T1000 (cell line): ENCODE measurements at places on chromosomes 16 and 17.
A peak's percentile ranks its signal among the peaks of the same experiment; 100 is the strongest.

- DNase-seq: no peak
Measured at GRCh38 chr16:89004209-89004831, 27.3 kb upstream of the CBFA2T3 start.

DNA sequence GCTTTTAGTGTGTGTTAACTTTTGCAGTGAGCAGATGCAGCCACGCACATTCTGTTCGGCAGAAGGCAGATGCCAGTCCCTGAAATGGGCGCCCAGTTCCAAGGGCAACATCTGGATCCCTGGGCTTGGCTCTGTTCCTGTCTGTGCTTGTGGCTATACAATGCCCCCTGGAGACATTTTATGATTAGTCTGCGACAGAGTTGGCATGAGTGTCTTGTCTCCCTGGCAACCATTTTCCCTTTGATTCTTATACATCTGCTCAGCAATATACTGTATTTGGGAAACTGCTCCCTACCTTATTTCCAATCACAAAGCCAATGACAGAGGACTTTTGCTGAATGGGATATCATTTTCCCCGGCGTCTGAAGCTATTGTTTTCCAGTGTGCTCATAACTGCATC is 1629.5 kb upstream of the GOT2 start:
- no peak for DNase-seq

DNA sequence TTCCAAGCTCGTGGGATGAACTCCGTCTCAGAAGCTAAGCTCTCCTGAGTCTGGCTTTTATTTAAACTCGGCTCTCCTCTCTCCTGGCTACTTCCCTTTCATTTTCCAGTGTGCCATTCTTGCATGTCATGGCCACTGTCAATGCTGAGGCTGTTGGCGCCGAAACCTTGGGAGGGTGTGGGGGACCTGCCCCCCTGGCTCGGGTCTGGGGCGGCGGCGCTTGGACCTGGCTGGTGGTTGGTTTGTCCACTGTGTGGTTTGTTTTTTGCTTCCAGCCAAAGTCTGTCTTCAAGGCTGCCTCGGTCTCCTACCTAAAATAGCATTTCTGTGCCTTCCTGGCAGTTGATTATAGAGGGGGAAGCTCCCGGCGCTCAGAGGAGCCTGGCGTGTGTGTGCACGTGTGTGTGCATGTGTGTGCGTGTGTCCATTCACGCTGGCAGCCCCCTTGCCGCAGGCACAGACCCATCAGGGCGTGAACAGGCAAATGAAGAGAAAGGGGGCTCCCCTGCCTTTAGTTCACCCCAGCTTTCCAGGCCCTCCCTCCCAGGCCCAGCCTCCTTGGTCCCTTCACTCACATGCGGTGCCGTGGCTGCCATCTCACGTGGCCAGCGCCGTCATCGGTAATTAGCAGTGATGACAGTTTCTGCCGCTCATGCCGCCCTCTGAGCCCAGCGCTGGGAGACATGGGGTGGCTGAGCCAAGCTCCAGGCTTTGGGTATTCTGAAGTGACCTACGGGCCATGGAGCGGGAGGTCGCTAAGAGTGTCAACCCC is 179.9 kb downstream of the SEC14L1 start:
- DNase-seq: peak; percentile 49

DNA sequence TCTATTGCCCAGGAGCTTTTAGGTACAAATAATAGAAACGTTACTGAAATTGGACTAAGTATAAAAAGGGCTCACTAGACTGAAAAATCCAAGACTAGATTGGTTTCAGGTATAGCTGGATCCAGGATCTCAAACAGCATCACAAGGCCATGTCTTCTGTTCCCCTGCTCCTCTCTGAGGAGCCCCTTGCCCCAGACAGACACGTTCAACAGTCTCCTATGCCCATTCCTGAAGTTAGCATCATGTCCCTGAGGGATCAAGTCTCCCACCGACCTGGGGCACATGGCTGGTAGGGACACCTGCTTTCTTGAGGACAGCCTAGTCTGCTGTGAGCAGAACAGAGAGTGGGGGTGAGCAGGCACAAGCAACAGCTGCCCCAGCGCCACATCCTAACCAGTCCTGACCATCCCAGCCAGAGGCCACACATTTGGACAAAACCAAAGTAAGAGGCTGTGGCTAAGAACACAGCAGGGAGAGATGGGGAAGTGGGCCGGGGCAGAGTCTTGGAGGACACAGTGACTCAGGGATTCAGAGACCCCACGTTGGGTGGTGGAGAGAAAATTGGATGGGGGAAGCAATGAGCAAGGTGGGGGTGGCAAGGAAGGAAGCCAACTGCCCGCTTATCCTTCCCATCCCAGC is 10.5 kb upstream of the MMP2 start:
- no peak for DNase-seq

DNA sequence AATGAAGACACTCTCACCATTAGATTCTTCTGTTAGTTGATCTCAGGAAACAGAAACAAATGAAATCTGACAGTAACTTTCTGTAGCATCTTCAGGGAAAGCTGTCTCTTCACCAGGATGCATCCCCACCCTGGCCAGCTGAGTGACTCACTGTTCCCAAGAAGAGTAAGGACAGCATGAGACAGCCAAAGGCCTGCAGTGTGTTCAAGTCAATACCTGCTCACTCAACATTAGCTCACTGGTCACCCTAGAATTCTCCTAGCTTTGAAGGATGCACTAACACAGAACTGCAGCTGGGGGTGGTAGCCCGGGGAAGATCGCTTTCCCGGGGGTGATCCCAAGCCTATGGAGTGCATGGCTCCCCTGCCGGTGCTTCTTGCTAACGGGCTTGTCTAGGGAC is 28.2 kb upstream of the CLEC18B start:
- DNase-seq: peak; percentile 38

DNA sequence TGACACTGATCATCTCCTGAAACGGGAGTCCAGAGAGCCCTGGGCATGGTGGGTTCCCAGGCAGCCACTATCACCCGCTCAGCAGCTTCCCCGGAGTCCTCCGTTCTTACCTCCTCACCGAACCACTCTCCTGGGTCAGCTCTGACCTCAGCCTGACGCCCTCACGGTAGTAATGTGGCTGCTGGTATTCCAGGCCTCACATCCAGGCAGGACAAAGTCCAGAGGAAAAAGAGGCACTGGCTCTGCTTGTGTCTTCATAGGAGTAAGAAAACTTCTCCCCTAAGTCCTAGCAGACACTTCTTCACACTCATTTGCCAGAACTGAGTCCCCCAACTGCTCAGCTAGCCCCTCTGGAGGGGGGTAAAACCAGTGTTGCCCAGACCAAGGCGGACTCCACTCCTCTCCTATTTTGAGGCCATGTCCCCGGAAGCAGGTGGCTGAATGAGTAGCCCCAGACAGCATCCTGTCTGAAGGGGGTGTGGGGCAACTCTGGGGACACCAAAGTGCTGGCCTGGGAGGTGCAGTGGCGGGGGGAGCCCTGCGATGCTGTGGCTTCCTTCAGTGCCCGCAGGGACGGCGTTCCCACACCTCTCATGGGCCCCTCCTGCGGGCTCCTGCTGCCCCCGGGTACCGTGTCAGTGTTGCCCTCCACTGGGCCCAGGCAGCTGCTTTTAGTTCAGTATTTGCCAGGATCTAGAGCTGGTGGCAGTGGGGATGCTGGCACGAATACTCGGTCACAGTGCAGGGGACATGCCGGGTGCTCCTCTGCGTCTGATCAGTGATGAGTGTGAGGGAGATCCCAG is 5.4 kb downstream of the FSCN2 start:
- no peak for DNase-seq

DNA sequence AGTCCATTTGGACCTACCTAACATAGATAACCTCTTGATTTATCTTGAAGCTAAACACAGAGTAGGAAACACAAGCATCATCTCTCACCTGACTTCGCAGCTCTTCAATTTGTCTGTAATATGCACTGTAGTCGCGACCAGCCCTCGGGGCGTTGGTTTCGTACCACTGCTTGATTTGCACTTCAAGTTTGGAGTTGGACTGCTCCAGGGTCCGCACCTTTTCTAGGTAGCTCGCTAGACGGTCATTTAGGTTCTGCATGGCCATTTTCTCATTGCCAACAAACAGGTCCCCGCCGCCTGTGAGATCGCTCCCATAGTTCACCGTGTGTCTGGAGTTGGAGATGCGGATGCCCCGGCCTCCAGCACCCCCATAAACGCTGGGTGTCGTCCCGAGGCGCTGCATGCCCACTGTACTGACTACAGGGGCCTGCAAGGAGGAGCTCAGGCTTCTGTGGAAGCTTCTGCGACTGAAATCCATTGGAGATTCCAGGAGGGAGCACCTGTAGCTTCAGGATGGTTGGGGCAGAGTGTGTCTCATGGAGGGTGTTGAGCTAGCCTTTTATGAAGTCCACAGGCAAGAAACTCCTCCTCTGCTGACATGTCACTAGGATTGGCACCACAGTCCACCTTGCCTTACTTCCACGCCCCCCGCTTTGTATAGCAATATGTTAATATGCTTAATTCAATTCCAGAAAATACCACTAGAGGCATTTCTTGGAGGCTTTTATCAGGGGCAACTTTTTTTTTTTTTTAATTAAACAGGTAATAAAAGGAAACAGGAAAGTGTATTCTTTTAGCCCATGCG is at the start of gene KRT20:
TSS of gene KRT20 (minus strand) at position 535 of the 805 bp plus-strand sequence. CDS start at position 478, 57 bp downstream.
- no peak for DNase-seq

DNA sequence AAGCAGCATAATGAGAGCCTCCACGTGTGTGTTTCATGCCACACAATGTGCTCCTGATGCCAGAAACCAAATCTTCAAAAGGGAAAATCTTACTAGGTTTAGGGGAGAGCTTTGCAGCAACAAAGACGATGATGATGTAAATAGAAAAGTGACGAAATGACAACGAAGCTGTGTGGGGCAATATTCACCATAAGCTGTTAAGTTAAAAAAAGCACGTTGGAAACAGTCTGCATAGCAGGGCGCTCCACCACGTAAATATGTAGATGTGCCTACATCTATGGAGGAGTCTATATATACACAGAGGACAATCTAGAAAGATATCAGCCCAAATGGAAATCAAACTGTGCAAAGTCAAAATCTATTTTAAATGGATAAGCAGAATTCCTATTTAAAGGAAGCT is 61.0 kb downstream of the RPH3AL start:
- DNase-seq: no peak

GRCh38 chr17:17350491-17351355 is 47.5 kb downstream of the NT5M start:
- DNase-seq: peak; percentile 18

- no peak for DNase-seq
Measured at GRCh38 chr17:20256144-20256543, 211.2 kb downstream of the LGALS9B start.

DNA sequence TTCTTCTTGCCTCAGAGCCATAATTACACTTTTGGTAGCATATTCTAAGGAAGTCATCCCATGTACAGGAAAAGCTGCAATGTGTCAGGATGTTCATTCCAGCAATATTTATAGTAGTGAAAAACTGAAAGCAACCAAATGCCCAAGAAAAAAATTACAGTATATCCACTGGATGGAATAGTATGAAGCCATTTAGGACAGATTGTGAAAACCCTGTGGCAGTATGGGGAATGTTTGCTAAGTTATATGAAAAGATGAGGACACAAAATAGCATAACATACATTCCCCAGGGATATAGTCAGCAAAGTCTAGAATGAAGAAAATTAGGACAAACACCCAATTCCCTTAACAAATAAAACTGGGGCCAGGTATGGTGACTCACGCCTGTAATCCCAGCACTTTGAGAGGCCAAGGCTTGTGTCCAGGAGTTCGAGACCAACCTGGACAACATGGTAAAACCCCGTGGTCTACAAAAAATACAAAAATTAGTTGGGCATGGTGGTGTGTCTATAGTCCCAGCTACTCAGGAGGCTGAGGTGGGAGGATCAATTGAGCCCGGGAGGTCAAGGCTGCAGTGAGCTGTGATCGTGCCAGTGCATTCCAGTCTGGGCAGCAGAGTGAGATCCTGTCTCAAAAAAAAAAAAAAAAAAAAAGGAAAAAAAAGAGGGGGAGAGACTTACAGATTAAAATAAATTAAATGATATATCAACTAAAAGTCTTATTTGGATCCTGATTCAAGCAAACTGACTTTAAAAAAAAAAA is 2.3 kb downstream of the LRRC3C start:
- DNase-seq: no peak

- DNase-seq: no peak
Measured at GRCh38 chr16:83907631-83908250, 8.8 kb downstream of the MLYCD start.

DNA sequence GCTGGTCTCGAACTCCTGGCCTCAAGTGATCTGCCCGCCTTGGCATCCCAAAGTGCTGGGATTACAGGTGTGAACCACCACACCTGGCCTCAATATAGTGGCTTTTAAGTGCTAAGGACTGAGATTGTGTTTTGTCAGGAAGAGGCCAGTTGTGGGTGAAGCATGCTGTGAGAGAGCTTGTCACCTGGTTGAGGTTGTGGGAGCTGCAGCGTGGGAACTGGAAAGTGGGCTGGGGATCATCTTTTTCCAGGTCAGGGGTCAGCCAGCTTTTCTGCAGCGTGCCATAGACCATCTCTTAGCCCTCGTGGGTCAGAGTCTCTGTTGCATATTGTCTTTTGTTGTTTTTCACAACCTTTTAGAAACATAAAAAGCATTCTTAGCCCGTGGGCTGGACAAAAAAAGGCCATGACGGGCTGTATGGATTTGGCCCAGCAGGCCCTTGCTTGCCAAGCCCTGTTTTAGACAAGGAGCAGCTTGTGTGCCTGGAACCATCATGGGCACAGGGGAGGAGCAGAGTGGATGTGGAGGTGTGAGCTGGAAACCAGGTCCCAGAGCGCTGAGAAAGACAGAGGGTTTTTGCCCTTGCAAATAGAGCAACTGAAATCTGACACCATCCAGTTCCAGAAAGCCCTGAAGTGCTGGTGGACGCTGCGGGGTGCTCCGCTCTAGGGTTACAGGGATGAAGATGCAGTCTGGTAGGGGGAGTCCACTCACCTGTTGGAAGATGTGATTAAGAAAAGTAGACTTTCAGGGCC is 5.5 kb downstream of the BIRC5 start:
- DNase-seq: no peak

DNA sequence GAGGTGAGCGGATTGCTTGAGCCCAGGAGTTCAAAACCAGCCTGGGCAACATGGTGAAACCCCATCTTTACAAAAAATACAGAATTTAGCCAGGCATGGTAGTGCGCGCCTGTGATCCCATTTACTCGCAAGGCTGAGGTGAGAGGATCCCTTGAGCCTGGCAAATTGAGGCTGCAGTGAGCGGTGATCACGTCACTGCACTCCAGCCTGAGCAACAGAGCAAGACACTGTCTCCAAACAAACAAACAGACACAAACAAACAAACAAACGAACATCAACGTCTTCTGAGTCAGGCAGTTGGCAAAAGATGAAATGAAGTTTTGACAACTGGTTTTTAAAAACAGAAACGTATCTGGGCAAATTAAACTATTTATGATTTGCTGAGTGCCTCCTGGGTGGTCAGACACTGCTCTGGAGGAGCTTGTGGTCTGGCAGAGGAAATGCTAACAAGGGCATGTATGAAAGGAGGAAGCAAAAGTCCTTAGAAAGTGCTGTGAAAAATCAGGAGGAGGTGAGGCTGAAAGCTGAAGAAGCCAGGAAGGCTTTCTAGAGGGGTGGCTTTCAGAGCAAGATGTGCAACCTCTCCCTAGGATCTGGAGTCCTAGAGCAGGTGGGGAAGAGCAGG is 10.2 kb upstream of the KRT20 start:
- DNase-seq: no peak
